C1 segment of cervical spinal cord (tissue), 14 donors: ENCODE measurements at places on chromosomes 5 and 9.

DNA sequence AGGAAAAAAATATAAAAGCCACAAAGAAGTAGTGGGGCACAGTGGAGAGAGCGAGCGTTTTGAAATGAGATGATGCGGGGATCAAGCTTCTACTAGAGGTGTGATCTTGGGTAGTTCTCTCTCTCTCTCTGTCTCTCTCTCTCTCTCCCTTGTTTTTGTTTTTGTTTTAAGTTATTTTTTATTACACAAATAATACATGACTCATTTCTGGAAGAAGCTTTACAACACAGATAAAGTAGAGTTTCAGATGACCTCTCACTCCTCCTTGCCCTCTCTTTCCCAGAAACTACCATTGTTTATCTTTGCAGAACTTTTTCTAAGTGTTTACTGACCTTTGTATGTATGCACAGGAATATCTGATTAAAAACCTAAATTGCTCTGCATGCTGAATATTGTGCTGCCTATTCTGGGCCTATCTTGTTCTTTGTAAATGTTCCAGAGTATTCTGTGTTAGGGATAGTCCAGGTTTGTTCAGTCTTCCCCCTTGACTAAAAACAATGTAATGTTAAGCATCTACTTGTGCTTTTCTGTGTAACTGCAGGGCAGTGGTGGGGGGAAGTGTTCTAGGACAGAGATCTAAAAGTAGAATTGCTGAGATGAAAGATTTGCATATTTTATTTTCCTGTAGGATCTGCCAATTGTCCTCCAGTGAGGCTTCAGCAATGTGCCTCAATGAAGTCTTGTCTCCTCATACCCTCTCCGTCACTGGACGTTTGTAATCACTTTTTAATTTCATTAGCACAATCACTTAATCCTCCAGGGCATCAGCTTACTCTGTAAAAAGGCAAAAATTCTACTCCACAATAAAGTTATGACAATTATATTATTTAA lies 52.0 kb downstream of the FYB1 start:
- no peak for DNase-seq

DNA sequence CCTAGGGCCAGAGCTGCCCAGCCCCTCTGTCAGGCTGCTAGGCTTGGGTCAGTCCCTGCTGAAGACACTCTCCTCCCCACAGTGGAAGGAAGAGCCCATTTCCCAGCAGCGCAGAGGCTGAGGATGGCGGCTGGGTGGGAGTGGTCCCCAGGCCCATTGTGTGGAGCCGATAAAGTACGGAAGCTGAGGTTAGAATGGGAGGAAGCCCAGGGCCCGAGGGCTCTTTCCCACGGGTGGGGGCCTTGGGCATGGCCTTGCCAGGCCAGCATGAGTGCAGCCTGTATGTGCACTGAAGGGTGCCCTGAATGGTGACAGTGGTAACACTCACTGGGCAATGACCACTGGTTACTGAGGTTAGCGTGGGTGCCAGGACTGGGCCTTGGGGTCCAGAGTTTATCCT lies 125.9 kb downstream of the RGS3 start:
- no peak for DNase-seq

- no peak for DNase-seq
These were observed 8.5 kb downstream of the FOCAD start for GRCh38 chr9:20692554-20692953.

DNA sequence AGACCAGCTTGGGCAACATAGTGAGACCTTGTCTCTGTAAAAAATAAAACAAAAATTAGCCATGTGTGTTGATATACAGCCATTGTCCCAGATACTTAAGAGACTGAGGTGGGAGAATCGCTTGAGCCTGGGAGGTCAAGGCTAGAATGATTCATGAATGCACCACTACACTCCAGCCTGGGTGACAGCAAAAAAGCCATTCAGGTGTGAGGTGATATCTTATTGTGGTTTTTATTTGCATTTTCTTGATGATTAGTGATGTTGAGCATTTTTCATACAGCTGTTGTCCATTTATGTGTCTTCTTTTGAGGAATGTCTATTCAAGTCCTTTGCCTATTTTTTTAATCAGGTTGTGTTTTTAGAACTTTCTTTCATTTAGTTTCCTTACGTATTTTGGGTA lies 23.2 kb downstream of the MTAP start:
- no peak for DNase-seq

DNA sequence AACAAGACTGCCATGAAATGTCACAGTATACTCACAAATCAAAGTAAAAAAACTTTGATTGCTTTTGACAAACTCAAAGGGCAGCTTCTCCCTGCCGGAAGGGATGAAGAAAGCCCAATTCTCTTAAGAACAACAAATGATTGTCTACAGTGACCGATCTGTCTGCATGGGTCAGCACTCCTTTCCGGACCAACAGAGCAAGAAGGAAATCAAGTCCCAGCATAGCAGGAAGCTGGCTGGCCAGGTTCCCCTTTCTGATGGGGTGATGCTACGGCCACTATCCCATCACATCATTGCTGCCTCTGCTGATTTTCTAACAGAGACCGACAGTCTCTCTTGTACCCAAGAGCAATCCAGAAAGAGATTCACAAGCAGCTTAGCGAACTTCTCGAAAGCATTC lies 692 bp downstream of the C1QTNF3 start:
- DNase-seq: peak; percentile 21

- no peak for DNase-seq
These were observed 380.3 kb downstream of the GADD45G start for GRCh38 chr9:89985068-89985467.

GRCh38 chr9:70502690-70503089 lies 88.2 kb upstream of the KLF9 start:
- DNase-seq: no peak

DNA sequence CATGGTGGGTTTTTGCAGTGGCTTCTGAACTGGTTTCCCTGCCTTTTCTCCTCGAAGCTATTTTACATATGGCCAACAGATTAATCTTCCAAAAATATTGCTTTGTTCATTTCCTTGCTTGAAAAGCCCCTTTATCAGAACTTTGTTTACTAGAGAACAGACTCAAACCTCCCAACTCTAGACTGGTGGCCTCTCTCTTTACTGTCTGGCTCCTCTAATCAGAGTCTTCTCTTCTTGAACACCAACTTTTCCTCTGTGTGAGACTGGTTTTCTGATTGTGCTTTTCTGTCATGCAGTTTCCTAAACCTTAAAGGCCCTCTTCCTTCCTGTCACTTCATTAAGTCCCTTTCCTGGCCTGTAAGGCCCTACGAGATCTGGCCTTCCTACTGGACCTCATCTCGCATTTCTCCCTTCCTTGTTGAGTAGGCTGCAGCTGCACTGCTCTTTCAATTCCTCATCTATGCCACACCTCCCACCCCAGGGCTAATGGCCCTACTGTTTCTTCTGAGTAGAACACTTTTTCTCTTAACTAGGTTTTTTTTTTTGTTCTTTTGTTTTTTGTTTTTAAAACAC lies 5.7 kb downstream of the C9orf43 start:
- DNase-seq: no peak

DNA sequence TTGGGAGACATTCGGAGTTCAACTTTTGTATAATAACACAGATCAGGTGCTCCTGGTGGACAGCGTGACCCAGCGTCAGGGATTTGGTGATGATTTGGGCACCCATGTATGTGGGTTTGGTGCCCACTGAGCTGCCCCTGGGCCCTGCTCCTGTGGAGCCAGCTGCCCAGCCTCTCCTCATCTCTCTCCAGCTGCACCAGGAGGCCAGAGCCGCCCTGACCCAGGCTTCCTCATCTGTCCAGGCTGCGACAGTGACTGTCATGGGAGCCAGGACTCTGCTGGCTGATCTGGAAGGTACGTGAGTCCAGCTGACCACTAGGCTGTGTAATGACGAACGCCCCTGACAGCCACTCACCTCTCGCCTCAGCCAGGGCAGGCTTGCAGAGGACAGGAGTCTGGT lies 14.5 kb upstream of the AIF1L start:
- no peak for DNase-seq

DNA sequence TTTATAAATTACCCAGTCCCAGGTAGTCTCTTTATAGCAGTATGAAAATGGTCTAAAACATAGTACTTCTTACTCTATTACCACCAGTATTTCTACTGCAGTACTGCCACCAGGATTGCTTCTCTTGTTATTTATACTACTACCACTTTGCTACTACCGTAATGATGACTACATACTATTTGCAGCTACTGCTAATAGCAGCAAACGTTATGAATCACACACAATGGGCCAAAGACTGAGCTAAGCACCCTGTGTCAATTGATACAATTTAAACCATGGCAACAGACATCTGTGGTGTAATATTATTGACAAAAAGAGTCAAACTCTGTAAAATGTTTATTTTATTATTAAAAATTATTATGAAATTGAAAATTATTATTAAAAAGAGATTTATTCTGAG lies 15.3 kb upstream of the KIF12 start:
- DNase-seq: no peak

DNA sequence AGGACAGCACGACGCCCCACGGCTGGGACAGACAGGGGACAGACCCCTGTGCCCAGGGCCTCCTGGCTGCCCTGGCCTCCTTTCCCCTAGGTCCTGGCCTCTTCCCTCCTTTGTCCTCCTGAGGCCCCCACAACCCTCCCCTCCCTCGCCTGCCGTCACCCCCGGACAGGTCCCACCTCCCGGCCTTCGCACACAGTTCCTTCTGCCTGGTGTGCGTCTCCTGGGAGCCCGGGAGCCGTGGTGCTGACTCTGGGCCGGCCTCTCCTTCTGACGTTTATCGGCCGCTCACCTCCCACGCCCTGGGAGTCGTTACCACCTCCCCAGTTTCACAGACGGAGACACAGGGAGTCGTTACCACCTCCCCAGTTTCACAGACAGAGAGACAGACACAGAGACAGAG lies 25.1 kb upstream of the NOTCH1 start:
- no peak for DNase-seq

- DNase-seq: no peak
These were observed 178.3 kb downstream of the CAVIN4 start for GRCh38 chr9:100756217-100756616.

DNA sequence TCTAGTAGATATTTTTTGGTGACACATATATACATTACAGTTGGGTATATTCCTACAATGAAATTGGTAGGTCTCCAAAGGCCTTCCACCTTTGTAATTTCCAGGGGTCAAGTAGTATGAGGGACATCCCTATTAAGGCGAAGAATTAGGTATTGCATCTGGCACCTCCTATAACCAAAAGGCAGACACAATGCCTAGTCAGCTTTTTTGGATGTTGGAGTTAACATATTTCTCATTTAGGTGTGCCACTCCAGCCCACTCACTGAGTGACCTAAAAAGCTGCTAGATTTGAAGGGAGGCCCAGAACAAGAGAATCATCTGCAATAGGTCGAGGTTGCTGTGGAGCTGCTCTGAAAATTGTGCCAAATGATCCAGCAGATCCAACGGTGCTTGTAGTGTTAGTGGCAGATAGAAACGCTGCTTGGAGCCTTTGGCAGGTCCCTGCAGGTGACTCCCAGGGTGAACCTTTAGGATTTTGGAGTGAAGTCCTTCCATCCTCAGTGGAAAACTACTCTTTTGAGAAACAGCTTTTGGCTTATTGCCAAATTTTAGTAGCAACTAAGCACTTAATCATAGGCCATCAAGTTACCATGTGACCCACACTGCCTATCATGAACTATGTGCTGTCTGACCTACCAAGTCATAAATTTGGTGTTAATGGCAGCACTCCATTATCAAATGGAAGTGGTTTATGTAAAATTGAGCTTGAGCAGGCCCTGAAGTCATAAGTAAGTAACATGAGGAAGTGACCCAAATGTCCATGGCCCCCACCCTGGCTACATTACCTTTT lies 15.7 kb upstream of the FNIP1 start:
- no peak for DNase-seq

DNA sequence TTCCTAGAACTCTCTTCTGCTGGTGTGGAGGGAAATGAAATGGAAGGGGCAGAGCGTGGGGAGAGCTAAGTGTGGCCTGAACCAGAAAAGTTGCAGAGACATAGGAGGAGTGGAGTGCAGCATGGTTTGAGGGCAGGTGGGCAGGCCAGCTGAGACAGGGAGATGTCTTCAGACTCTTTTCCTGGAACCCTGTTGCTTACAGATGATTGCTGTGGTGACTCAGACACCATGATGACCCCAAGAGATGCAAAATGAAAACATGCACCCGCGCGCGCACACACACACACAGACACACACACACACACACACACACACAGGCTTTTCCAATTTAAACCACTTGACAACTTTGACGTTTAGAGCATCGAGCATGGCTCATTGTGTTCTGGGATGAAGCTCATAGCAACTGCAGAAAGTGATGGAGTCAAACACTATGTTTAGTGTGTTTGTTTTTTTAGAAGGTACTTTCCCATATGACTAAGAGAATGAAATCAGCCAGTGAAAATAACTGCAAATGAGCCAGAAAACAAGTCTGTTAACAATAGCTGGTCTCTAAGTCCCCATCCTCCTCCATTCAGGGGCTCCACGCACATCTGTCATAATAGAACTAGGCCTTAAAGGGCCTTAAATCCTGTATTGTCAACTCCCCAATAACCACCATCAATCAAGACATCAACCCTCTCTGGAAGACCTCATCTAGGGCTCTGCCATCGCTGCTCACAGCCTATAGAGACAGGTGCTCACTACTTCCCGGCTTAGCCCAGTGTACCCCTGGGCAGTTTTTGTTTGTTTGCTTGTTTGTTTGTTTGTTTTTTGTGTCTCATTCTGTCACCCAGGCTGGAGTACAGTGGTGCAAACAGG lies 9.6 kb downstream of the TMOD1 start:
- no peak for DNase-seq

DNA sequence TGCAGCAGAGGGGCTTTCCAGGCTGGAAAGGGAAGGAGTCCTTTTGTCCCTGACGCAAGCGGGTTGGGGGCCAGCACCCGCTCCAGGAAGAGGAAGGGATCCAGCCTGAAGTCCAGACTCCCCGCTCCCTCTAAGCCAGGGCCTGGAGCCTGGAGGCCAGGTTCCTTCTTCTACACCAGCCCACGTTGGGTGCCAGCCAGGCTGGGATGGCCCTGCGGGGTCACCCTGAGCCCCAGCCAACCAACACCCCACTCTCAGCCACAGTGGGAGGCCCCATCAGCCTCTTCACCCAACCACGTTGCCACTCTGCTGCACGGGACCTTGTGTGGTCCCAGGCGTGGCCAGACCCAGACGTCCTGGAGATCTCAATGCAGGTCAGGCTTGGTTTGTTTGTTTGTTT lies 970 bp upstream of the FUT7 start:
- no peak for DNase-seq
